Renal cortex interstitium (tissue), 15 donors: ENCODE measurements at places on chromosomes 11 and 22.

GRCh38 chr22:44395118-44396005, 82.6 kb upstream of the SHISAL1 start:
- no peak for DNase-seq

GRCh38 chr11:128914216-128915148, 23.3 kb downstream of the KCNJ5 start:
- no peak for DNase-seq

GRCh38 chr11:134060316-134060715, 8.6 kb upstream of the JAM3 start:
- no peak for DNase-seq

- no peak for DNase-seq
These were observed 51.8 kb downstream of the MN1 start for GRCh38 chr22:27749597-27750225.

DNA sequence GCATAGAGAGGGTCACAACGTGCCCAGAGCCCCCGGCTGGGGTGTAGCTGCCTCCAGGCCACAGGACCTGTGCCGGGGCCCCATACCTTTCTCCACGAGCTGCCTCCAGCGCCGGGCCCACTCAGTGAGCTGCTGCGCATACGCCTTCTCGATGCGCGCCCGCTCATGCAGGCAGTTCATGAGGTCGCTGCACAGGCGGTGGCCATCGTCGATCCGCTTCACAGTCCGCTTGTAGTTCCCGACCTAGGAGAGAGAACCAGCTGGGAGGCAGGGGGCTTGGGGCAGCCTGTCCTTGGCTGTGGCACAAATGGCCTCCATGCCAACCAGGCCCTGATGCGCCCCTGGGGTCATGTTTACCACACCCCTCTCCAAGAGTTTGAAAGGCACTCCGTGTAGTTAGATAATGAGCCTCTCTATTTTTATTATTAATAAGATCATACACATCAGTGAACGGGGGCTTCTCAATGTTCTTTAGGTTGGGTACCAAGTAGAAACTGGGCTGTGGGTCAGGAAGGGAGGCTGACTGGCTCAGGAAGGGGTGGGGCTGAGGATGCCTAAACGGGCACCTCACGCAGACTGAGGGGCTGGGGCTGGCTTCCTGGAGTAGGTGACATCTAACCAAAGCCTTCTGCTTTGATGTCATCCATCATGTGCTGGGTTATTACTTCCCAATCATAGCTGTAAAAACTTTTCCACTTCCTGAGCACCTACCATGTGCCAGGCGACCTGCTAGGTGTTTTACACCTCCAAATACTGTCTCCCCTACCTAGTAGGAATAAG, 36.5 kb upstream of the ARFGAP3 start:
- DNase-seq = no peak

- DNase-seq = no peak
These were observed 31.0 kb downstream of the IGHMBP2 start for GRCh38 chr11:68934666-68935065.

DNA sequence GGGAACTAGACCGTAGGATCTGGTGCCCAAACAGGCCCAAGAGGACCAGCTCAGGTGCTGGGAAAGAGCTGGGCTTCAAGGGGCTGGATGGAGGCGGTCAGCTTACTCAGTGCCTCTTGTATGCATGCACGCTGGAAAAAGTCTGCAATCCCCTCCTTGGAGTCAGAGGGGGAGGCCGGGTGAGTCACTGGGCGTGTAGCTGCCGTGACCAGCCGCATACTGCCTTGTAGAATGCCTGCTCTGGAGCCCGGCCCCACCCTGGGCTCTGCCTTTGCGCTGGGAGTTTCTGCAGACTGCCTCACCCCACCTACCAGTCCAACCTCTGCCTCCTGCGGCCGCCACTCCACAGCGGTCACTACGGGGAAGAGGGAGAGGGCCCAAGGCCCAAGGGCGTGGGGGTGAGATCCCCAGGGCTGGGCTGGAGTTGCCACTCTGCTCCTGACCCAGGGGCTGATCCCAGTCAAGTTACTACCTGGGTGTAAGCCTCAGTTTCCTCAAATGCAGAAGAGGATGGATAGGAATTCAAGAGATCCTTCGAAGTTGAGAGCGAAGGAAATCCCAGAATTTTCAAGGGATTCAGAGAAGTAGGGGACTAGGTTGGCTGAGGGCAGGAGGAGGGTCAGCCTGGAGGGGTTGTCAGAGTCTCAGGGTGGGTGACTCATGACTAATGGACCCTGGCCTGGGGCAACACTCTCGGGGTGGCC, 4.2 kb downstream of the MRGPRF start:
- no peak for DNase-seq

- DNase-seq = no peak
These were observed 147.4 kb upstream of the ZC3H12C start for GRCh38 chr11:109945626-109946321.

GRCh38 chr22:38257181-38257580, 15.6 kb downstream of the TMEM184B start:
- DNase-seq = no peak
